ENCODE measurements at places on chromosomes 12 and 14.

GRCh38 chr14:96062506-96062905 lies 23.3 kb downstream of the C14orf132 start:
- no peak for DNase-seq

- DNase-seq: no peak
These were observed 187.9 kb upstream of the STXBP6 start for GRCh38 chr14:25237845-25238244.

GRCh38 chr14:81437244-81437643 lies 37.1 kb upstream of the STON2 start:
- DNase-seq: no peak

GRCh38 chr12:106223485-106224354 lies 24.1 kb downstream of the CKAP4 start:
- DNase-seq: peak; percentile 79
